ENCODE measurements at places on chromosomes 16 and 17. TPM values are rescaled to one million over a fixed set of nuclear protein-coding genes. Genes with fewer than 3 reads are reported as not detected.

DNA sequence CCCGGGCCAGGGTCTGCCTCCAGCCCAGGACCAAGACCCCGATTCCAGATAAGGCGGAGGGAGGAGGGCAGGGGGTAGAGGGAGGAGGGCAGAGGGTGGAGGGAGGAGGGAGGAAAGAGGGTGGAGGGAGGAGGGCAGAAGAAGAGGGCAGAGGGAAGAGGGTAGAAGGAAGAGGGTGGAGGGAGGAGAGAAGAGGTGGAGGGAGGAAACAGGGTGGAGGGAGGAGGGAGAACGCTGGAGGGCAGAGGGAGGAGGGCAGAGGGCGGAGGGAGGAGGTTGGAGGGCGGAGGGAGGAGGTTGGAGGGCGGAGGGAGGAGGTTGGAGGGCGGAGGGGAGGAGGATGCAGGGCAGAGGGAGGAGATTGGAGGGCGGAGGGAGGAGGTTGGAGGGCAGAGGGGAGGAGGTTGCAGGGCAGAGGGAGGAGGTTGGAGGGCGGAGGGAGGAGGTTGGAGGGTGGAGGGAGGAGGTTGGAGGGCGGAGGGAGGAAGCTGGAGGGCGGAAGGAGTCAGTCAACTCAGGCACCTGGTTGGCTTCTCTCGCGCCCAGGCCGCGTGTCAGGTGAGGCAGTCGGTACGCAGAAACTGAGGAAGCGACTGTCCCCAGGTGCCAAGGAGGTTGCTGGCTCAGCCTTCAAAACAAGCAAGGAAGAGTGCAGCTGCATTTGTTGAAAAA is 65.2 kb downstream of the KLHDC4 start:
- H3K27me3 ChIP-seq, result no peaks in the 10 kb centered on the region
- DNase-seq, result no peak
- no peak overlapping the region for H3K4me3 ChIP-seq
- no peak overlapping the region for H3K27ac ChIP-seq
- no peaks in the 10 kb centered on the region for H3K4me1 ChIP-seq
- no peaks in the 10 kb centered on the region for H3K36me3 ChIP-seq

- no peaks in the 10 kb centered on the region for H3K36me3 ChIP-seq
- no peaks in the 10 kb centered on the region for H3K27me3 ChIP-seq
- no peak overlapping the region for H3K4me3 ChIP-seq
- peak; percentile 27 for DNase-seq
- no peaks in the 10 kb centered on the region for H3K4me1 ChIP-seq
These were observed 11.2 kb downstream of the CD300LB start for GRCh38 chr17:74520016-74520434.

GRCh38 chr17:40678902-40679522 is 14.0 kb upstream of the KRT222 start:
- H3K36me3 ChIP-seq, result no peaks in the 10 kb centered on the region
- peaks cover 15% of the 10 kb centered on the region for H3K27me3 ChIP-seq
- H3K4me1 ChIP-seq, result no peaks in the 10 kb centered on the region
- no peak overlapping the region for H3K27ac ChIP-seq
- DNase-seq, result no peak
- H3K4me3 ChIP-seq, result no peak overlapping the region

DNA sequence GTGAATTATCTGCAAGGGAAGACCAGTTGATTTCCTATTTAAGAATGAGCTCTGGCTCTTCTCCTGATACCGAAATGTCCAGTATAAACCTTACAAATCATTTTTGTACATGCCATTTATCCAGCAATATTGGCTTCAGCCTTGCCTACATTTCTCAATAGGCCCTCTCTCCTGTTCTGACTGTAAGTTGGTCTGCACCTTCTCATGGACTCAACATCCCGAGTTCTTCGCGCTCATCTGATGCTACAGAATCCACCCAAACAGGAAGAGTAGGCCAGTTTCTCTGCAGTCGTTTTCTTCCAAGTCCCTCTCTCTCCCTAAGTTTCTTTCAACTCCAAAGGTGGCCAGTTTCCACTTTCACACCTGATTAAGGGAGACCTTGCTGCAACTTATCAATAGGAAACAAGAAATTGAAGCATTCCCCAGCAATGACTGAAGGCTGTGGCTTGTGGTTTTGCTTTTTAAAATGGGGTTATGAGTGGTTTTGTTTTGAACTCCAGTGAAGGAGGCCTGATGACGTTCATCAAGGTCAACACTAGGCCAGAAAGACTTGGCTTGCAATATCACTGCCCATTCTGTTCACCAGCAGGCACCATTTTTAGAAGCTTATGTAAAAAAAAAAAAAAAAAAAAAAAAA is 383.0 kb downstream of the MAF start:
- H3K4me3 ChIP-seq, result no peak overlapping the region
- no peak overlapping the region for H3K27ac ChIP-seq
- no peaks in the 10 kb centered on the region for H3K27me3 ChIP-seq

- H3K27me3 ChIP-seq, result peaks cover 40% of the 10 kb centered on the region
- no peak for DNase-seq
- H3K27ac ChIP-seq, result no peak overlapping the region
- H3K4me1 ChIP-seq, result no peaks in the 10 kb centered on the region
These were observed 2.8 kb downstream of the PRSS33 start for GRCh38 chr16:2784358-2785100.

Gene ABCC12
- 0.40 TPM for total RNA-seq

GRCh38 chr16:12488371-12488770 is 315.3 kb downstream of the CPPED1 start:
- no peaks in the 10 kb centered on the region for H3K4me1 ChIP-seq
- no peaks in the 10 kb centered on the region for H3K27me3 ChIP-seq
- H3K36me3 ChIP-seq, result no peaks in the 10 kb centered on the region
- no peak for DNase-seq

Gene TMEM219
- 57.9 TPM for total RNA-seq

- peaks cover 6% of the 10 kb centered on the region for H3K4me1 ChIP-seq
- no peak for DNase-seq
- no peaks in the 10 kb centered on the region for H3K36me3 ChIP-seq
These were observed 6.7 kb upstream of the GSG1L start for GRCh38 chr16:28069971-28070794.

DNA sequence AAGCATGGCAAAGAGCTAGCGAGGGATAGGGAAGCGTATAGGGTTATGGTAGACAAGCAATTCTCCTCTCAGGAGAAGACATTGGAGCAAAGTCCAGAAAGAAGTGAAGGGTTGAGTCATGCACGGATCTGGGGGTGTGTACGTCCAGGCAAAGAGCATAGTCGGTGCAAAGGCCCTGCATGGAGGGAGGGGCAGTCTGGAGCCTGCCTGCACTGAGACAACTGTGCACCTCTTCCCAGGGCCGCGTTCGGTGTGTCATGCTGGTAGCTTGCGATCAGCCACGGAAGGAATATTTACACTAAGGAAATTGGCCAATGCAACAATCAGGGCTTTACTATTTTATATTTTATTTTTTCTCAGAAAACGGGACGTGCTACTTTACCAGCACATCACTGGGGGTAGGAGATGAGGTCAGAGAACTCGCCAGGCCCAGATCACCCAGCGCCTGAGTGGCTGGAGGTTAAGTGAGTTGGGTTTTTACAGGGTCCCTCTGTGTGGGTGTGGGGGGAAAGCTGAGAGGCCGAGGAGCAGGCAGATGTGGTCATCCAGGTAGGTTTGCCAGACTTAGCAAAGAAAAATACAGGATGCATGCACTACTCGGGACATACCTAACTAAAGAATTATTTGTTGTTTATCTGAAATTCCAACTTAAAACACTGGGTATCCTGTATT is 6.7 kb upstream of the B9D1 start:
- no peaks in the 10 kb centered on the region for H3K36me3 ChIP-seq
- H3K27ac ChIP-seq, result no peak overlapping the region
- H3K4me3 ChIP-seq, result no peak overlapping the region

Gene OR1F1
- total RNA-seq, result not detected
